Renal cortex interstitium (tissue), 15 donors: ENCODE measurements at places on chromosomes 7 and 10. TPM values are rescaled to one million over a fixed set of nuclear protein-coding genes. Genes with fewer than 3 reads are reported as not detected.

EVX1 gene
- polyA plus RNA-seq, result 0.09 TPM

TMEM72 gene
- polyA plus RNA-seq, result 59.2 TPM

ATG9B gene
- 4.2 TPM for polyA plus RNA-seq

CLCN1 gene
- 0.20 TPM for polyA plus RNA-seq

- no peak for DNase-seq
Measured at GRCh38 chr7:51141451-51142003, 175.1 kb downstream of the COBL start.

DNA sequence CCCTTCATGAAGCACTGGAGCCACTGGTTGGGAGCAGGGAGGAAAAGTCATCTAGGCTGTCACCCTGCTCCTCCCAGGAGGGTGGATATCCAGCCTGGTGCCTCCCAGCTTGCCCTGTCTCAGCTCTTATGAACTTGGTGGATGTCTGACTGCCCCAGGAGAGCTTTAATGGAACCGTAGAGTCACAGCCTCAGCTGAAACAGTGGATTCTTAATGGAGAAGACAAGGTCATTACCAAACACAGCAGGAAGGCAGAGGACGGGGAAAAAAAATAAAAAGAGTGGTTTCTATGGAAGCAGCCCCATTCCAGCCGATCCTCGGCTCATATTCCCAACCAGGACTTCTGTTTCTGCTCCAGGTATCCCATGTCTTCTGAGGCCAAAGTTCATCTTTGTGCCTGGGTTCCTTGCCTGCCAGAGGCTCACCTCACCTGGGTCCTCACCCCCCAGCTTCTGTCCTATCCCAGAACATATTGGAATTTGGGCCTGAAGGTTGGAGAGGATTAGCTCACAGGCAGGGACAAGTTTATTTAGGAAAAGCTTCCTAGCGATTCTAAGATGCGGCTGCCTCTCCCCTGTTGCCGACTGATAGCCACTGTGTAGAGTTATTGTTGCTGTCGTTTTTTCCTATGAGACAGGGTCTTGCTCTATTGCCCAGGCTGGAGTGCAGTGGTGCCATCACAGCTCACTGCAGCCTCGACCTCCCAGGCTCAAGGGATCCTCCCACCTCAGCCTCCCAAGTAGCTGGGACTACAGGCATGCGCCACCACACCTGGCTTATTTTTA, 15.6 kb downstream of the CCL26 start:
- no peak for DNase-seq

GRCh38 chr7:139706837-139707236, 71.0 kb downstream of the HIPK2 start:
- no peak for DNase-seq

- DNase-seq, result no peak
Measured at GRCh38 chr7:3244241-3244814, 56.7 kb upstream of the SDK1 start.
